ENCODE measurements at places on chromosomes 4 and X. TPM values are rescaled to one million over a fixed set of nuclear protein-coding genes. Genes with fewer than 3 reads are reported as not detected.
A peak's percentile ranks its signal among the peaks of the same experiment; 100 is the strongest.

- H3K36me3 ChIP-seq = no peaks in the 10 kb centered on the region
- peak; percentile 19 for DNase-seq
- H3K27ac ChIP-seq = no peak overlapping the region
- no peak overlapping the region for H3K4me3 ChIP-seq
- no peaks in the 10 kb centered on the region for H3K4me1 ChIP-seq
Measured at GRCh38 chr4:86845593-86845992, 3.6 kb downstream of the SLC10A6 start.

DNA sequence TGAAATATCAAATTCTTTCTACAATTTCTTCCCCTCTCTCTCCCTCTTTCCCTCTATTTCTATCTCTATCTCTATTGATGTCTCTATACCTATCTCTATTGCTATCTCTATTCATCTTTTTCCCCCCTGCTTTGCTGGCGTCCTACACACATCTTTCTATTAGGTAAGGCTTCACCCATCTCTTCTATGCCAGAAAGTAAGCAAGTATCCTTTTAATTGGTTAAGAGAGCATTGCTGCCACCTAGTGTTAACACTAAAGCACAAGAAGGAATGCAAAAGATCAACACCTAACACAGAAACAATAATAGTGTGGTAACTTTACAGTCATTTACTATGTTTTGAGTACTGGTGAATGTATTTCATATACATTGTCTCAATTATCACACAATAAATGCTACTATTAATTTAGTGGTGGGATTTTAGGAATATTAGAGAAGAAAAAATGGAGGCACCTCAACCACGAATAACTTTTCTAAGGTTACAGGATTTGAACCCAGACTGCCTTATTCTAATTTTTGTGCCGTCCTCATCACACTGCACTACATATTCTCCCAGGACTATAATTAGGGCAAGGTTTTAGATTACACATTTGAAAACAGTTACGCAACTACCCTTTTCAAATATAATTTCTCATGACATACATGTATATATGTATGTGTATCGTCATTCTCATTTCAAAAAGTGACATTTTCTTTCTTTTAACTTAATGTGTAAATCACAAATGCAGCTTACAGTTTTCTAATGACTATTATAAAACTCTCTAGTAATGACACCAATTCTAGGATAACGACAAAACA lies 3.7 kb upstream of the C4orf36 start:
- peaks cover 15% of the 10 kb centered on the region for H3K4me1 ChIP-seq
- no peak overlapping the region for H3K4me3 ChIP-seq
- no peaks in the 10 kb centered on the region for H3K36me3 ChIP-seq
- H3K27ac ChIP-seq = no peak overlapping the region

- no peak overlapping the region for H3K27ac ChIP-seq
- H3K27me3 ChIP-seq = no peaks in the 10 kb centered on the region
- no peak for DNase-seq
- H3K4me3 ChIP-seq = no peak overlapping the region
- H3K36me3 ChIP-seq = no peaks in the 10 kb centered on the region
- no peaks in the 10 kb centered on the region for H3K4me1 ChIP-seq
Measured at GRCh38 chr4:48620093-48620492, 130.0 kb downstream of the ZAR1 start.

DNA sequence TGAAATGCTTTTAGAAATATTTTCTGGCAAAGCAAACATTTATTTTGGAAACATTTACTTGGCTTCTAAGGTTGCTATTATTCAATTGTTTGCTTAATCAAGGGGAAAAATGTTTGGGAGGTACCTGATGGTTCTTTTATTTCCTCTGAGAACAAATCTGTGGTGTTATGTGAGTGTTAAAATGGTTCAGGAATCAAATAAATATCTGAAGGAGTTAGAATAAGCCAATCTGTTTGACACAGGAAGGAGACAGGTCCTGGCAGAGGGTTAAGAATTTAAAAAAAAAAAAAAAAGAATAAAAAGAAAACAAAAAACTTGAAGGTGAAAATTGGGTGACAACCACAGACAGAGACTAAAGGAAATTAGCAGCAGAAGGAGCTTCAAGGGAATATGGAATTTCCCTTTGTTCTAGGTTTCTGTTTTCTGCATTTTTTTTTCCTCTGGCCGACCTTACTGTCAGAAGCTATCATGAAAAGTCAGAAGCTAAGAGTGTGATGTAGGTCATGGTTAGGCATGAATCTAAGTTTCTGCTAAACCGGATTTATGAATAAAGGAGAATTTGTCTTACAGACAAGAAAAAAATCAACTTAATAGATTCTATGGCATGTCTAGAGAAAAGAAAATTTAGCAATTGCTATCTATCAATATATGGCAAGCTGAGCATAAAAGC lies 78.6 kb upstream of the PNPLA4 start:
- H3K4me1 ChIP-seq = no peaks in the 10 kb centered on the region
- no peaks in the 10 kb centered on the region for H3K27me3 ChIP-seq
- no peaks in the 10 kb centered on the region for H3K36me3 ChIP-seq

- H3K27me3 ChIP-seq = no peaks in the 10 kb centered on the region
- no peaks in the 10 kb centered on the region for H3K36me3 ChIP-seq
- no peaks in the 10 kb centered on the region for H3K4me1 ChIP-seq
- no peak for DNase-seq
Measured at GRCh38 chr4:85107553-85107952, 141.1 kb upstream of the WDFY3 start.

Gene CENPVL3
- not detected for total RNA-seq

DNA sequence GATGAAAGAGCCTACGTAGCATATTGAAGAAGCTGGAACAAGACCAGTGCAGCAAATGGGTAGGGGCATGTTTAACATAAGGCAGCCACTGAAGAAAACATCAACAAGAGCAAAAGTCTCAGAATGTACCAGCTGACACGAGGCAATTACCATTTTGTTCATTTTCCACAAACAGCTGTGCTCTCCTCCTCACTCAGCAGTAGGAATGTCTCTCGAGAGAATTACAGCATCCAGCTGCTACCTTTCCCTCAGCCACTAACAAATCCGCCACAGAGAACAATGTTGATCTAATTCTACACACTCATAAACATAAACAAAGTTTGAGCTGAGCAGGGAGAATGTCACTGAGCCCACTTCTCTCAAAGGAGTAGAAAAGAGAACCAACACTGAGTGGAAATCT lies 68.0 kb downstream of the OPHN1 start:
- peaks cover 3% of the 10 kb centered on the region for H3K27me3 ChIP-seq
- DNase-seq = no peak
- no peaks in the 10 kb centered on the region for H3K4me1 ChIP-seq
- H3K36me3 ChIP-seq = no peaks in the 10 kb centered on the region

Gene PARM1
- total RNA-seq = 18.9 TPM

Gene GLUD2
- 6.1 TPM for total RNA-seq

Gene PDGFRA
- total RNA-seq = 28.1 TPM

Data from adrenal gland (tissue), 19 donors.